ENCODE measurements at places on chromosomes 3 and 15.

GRCh38 chr3:117473981-117474538 is 764.5 kb downstream of the TUSC7 start:
- DNase-seq: no peak

DNA sequence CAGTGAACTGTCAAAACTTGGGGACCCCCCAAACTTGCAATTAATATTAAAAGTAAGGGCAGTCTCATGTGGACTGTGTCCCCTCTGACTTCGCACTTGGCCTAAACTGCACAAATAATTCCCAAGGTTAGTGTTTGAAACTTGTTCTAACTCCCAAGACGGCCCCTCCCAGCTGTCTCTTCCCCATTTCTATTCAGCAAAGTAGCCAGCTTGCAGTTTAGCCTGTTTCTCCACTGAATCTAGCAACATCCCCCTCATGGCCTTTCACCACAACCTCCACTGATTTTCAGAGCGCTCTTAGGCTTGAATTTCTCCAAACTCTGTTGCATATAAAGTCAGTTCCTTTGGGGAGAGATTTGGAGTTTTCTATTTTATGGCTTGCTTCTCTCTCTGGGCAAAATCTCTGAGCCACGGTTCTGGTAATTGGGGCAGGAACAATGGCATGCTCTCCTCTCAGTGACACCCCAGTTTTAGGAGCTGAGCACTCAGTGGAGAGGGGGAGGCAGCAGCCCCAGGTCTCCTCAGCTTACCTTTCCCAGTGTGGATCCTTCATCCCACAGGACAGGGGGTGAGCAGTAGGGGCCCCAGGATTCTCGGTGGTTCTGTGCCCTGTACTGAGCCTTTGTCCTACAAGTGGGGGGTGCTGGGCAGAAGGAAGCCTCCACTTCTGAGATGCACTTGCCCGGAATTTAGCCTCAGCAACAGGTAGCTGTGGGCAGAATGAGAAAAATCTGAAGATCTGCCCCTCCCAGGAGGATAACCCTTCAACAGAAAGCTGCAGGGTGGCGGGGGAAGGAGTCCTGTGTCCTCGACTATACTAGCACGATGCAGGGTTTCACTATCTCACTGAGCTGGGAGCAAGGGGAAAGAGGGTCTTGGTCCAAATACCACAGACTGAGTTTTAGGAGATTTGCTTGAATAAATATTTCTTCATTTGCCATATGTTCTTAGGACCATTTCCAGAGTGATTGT is 39.3 kb upstream of the GATA2 start:
- DNase-seq: no peak

DNA sequence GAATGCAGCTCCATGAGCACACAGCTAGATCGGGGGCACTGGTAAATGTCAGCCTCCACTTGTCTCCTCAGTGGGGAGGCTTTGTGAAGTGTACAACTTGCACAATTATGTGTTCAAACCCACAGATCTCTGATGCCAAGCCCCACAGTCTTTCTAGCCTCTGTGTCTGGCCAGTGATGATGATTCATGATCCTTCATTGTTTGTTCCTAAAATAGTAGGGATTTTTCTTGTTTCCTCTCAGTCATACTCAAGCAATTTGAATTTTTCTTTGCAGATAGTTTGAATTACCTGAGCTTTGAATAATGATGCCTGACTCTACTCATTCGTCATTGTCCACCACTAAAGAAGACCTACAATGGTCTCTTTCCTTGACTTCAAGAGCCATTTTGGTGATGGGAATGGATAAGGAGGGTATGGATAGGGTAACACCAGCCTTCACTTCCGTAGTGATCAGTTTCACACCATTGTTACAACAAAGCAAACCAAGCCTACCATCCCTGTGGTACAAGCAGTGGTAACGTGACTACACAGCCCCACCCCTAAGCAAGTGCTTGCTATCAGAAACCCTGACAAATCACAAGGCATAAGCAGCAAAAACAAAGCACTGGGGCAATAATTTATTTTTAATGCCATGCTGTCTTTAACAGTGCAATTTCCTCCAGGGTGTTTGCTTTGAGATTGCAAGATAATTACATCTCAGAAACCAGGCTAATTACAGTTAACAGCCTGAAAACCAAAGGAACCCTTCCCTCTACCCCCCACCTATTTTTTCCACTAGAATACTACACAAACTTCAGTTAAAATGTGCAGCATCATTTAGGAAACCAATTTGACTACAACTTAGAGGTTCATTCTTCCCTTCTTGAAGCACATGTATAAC is 114.1 kb upstream of the PPP2R3A start:
- DNase-seq: no peak

- no peak for DNase-seq
Measured at GRCh38 chr3:73073091-73073707, 11.7 kb downstream of the EBLN2 start.

- peak; percentile 67 for DNase-seq
Measured at GRCh38 chr15:40825661-40826422, 2.7 kb downstream of the PPP1R14D start.

DNA sequence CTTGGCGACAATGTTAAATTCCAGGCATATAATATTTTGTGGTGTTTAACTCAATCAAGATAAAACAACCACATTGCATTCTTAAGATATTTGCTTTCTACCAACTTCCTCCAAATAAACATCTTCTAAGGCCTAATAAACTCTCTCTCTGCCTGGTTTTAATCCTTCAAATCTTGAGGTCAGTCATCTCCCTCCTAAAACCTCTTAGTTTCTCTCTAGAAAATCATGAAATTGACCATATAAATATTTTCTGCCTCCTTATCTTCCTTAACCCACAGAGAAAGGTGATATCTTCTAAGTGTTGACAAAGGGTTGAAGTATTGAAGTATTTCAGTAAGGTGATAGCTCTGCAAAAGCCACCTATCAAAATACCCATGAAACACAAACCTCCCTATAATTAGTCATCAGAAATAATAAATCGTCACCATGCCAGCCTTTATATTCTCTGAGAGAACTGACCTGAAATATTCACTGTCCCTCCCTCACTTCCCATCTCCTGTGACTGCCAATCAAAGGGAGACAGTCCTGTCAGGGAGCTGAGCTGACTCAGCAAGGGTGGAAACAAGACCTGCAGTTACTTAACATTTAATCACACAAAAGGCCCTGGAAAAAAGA is 1261.1 kb downstream of the ROBO1 start:
- no peak for DNase-seq

DNA sequence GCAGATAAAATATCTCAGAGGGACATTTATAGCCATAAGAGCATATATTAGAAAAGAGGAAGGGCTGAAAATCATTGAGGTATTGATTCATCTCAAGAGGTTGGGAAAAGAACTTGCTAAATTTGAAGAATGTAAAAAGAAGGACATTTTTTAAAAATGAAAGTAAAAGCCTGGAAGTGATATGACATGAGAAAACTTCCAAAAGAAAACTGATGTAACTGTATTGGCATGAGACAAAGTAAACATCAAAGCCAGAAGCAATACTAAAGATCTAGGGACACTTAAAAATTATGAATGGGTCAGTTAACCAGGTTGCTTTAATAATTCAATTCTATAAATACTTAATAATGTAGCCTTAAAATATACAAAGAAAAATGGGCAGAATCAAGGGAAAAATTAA is 31.9 kb downstream of the CEP63 start:
- DNase-seq: no peak

DNA sequence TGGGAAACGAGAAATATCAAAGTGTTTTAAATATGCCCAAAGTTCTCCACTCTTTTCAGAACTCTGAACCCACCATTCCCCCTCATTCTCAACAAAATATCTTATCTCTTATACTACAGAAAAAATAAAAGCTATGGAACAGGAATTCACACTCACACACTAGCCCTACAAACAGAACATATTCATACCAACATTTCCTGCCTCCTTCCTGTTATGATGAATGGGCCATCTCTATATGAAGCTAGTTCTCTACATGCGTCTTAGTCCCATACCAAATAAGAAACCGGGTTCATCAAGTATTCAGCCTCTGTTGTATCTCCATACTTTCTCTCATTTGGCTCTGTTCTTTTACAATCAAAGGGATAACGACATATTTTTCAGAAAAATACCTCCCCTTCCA is 72.6 kb downstream of the PLSCR2 start:
- no peak for DNase-seq

- peak; percentile 69 for DNase-seq
Measured at GRCh38 chr15:75727851-75728715, 15.4 kb upstream of the CSPG4 start.

- DNase-seq: no peak
Measured at GRCh38 chr3:3744826-3745225, 54.4 kb upstream of the LRRN1 start.

DNA sequence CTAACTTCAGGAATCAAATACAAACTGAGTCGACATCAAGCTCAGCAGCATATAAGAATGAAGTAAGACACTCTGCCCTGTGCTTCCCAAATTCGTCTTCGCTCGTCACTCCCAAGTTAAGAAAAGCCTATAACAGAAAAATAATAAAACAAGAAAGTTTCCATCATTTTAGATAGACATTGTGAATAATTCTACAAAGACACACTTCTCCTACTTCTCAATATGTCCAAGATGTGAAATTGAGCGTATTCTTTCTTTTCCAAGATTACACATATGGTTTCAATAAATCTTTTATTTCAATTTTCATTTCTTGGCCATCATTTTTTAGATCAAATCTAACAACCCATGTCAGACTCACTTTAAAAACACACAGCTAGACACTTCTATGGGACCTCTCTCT is 85.1 kb downstream of the FSIP1 start:
- DNase-seq: no peak

DNA sequence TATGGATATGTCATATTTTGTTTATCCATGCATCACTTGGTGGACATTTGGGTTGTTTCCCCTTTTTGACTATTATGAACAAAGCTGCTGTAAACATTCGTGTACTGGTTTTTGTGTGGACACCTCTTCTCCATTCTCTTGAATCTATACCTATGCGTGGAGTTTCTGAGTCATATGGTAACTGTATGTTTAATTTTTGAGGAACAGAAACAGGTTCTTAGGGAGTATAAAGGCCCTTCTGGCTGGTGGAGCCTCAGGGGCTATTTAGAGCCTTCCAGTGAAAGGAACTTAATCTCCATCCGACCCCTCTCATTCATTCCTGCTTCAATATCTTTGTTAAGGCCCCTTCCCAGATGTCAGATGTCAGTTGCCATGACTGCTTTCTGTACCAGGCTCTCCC is 14.1 kb upstream of the CTXND1 start:
- no peak for DNase-seq

DNA sequence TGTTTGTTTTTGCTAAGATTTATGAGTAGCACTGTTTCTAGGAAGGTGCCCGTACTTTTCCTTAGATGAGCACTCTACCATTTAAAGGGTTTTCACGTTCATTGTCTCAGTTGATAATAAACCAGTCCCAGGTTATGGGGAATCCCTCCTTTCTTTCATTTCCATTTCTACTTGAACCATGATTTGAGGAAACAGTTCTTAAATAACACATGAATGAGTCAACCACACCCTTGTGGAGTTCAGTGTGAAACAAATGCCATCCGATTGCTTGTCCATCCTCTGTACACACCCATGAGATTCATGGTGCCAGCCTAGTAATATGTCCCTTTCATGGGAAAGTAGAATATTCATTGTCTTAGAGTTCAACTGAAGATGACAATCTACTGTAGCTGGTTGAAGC is 23.1 kb downstream of the CMTM8 start:
- no peak for DNase-seq

DNA sequence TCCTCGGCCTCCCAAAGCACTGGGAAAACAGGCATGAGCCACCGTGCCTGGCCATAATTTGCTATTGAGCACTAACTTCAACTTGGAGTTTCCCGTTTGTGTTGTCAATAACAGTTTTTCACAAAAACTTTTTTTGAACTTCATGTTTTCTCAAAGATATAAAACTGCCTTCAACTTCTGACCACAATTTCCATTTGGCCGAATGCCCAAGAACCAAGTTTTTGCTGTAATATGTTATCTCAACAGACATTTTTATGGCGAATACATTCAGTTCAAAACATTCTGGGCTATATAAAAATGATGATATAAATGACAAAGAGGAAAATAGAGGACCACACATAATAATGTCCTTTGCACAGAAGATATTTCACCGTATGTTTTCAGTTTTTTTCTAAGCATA is 56.4 kb downstream of the NEDD4 start:
- DNase-seq: peak; percentile 4

GRCh38 chr15:75731248-75732151 is 18.9 kb upstream of the CSPG4 start:
- DNase-seq: no peak

- no peak for DNase-seq
Measured at GRCh38 chr3:160376681-160377080, 22.3 kb downstream of the IFT80 start.

GRCh38 chr15:79129235-79129634 is 38.7 kb upstream of the RASGRF1 start:
- DNase-seq: no peak

- no peak for DNase-seq
Measured at GRCh38 chr3:108092501-108092900, 1.7 kb upstream of the CD47 start.

- DNase-seq: peak; percentile 13
Measured at GRCh38 chr15:94205366-94205765, 26.0 kb upstream of the MCTP2 start.

GRCh38 chr15:40290918-40291574 is 8.2 kb upstream of the ANKRD63 start:
- peak; percentile 46 for DNase-seq

DNA sequence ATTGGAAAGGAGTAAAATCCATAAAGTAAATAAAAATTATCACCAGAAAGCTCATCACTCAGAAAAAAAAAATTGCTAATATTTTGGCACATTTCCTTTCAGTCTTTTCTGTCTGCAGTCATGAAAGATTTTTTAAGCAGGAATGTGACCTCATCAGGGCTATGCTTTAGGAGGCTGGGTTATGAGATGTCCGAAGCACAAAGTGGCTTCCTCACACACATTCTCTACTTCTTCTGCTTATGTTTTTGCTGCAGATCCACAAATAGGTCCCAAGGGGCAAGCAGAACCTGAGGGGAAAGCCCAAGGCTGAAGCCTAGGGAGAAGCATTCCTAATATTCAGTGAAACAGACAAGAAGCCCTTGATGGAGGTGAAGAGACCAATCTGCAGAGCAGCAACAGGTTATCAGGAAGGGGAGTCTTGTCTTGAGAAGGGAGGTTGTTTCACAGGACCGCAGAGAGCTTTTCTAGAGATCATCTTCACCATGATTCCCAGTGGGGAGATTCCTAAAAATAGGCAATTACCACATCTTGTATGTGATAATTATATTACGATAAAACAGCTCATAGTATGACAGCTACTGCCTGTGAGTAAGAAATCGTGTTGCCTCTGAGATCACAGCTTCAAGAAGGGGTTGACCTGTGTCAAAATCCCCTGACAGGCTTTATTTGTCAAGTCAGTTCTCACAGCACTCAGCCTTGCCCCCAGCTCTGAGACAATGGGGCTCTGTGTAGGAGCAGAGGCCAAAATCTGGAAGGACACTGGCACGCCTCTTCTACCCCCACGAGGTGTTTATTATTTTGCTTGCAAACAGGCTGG is 60.5 kb downstream of the IGF2BP2 start:
- no peak for DNase-seq

All from body of pancreas (tissue), 4 donors.